NB4 (cell line): ENCODE measurements at places on chromosomes 7 and 10.

- no peak for DNase-seq
Observed at GRCh38 chr10:103653581-103654037, 160.1 kb downstream of the NEURL1 start.

- no peak for DNase-seq
Observed at GRCh38 chr10:132704008-132704814, 81.7 kb downstream of the NKX6-2 start.

GRCh38 chr10:27680006-27680557 lies 65.5 kb downstream of the MKX start:
- no peak for DNase-seq

GRCh38 chr10:33267708-33268107 lies 66.8 kb downstream of the NRP1 start:
- DNase-seq, result no peak

DNA sequence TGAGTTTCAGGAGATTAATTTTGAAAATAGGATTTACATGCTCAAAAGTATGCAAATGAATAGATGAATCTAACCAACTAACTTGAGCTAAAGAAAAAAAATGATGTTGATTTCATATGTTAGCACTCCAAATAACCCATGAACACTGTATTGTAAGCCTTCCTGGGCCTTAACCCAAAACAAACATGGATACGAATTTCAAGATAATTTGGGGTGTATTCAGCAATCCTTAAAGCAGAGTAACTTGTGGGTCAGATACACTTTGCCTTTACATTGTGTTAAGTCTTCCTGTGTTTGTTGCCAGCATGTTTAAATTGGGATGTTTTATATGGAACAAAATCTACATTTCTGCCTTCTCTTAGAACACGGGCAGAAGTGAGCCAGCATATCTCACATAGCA lies 124.2 kb upstream of the WDR11 start:
- DNase-seq, result no peak

- DNase-seq, result peak; percentile 49
Observed at GRCh38 chr10:77041636-77042258, 595.9 kb downstream of the KCNMA1 start.

GRCh38 chr10:20254078-20254477 lies 437.8 kb downstream of the PLXDC2 start:
- DNase-seq, result no peak

GRCh38 chr7:134954197-134955082 lies 31.9 kb upstream of the AGBL3 start:
- DNase-seq, result peak; percentile 62

DNA sequence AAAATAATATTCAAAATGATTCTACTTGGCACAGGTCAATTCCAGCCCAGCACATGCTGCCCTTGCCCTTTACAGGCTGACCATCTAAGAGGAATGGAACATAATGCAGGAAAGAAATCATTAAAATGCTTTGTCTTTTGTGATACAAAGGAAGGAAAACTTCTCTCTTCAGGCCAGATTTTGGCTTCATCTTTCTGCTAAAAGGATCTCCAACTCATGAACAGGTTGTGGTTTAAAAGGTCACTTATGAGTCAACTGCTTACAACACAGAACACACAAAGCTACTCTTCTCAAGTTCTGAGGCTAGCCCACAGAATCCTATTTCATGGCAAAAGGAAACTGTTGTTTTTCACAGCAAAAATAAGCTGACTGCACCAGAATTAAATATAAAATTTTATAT lies 197.1 kb downstream of the DOCK4 start:
- DNase-seq, result peak; percentile 52

DNA sequence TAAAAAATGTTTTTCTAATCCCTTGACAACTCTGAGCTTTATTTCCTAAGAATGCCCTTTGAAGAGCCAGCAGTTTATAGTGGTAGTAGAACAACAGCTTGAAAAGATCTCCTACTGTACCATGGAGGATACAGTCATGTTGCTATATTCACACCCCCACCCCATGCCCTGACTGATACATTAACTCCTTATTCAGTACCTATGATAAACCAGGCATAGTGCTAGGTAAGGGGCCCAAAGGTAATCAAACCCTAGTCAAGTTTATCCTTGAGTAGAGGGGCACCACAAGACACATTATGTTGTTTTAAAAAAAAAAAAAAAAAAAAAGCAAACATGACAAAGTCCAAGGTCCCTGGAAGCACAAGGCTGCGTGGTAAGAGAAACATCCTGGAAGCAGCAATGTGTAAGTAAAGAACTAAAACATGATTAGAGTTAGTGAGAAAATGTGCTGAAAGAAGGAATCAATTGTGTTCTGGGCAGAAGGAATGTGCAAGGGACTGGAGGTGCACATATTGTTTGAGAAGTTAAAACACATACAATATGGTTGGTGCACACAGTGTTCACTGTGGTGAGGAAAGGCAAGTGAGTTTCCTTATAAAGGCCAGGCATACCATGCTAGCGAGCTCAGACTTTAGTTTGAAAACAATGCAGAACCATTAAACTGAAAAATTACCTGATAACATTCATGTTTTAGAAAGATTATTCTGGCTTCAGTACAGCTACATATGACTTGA lies 51.2 kb downstream of the PDE1C start:
- no peak for DNase-seq

GRCh38 chr7:117025891-117026290 lies 72.6 kb downstream of the ST7 start:
- DNase-seq, result no peak
